ENCODE measurements at places on chromosomes 6 and 20.
A peak's percentile ranks its signal among the peaks of the same experiment; 100 is the strongest.

GRCh38 chr20:13930281-13930680 lies 60.1 kb downstream of the SEL1L2 start:
- DNase-seq = no peak

- no peak for DNase-seq
These were observed 2.2 kb downstream of the CCN2 start for GRCh38 chr6:131948692-131949619.

GRCh38 chr6:170561555-170561954 lies 7.4 kb downstream of the TBP start:
- DNase-seq = no peak

DNA sequence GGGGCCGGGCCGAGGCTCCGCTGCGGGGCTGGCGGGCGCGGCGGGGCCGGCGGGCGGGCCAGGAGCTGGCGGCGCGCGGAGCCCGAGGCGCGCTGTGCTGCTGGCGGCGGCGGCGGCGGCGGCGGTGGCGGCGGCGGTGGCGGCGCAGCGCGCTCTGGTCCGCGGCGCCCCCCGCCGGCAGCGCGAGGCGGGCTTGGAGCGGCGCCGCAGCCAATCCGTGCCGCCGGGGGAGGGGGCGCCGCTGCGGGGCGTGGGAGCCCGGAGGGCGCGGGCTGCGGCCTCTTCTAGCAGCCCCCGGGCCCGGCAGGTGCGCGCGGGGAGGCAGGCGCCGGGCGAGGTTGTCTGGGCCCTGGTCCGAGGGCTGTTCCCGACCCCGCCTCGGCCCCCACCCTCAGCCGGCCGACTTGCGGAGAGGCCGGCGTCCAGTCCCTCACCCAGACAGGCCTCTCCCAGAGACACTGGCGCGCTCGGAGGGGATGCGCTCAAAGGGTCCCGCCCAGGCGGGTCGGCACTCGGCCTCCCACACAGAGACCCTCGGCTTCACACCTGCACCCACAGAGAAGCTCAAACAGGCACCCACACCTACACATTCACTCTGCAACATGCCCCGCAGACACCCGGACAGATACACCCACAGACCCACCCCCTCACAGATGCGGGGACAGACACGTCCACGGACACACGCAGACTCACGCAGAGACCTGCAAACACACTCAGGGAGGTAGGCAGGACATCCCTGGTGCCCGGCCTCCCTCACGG lies at the start of gene RIMS4:
Gene RIMS4 (minus strand): TSS at position 156 of the 759 bp plus-strand sequence. CDS start 275 bp downstream, outside the sequence.
- no peak for DNase-seq

DNA sequence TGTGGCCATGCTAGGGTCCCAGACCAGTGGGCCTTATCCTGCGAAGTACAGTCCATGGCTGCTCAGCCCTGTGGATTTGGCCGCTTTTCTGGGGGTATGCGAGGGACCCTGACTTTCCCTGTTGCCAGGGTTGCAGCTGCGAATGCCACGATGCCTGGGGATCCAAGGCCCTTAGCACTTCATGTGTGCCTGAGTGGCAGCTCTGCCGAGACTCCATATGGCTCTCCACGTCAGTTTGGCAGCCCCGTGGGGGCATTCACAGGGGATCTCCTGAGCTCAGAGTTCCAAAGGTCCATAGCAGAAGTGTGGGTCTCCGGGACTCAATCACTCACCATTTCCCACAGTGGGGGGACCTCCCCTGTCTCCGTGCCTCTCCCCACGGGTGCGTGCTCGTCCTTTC lies 319.5 kb downstream of the DOK5 start:
- DNase-seq = no peak

DNA sequence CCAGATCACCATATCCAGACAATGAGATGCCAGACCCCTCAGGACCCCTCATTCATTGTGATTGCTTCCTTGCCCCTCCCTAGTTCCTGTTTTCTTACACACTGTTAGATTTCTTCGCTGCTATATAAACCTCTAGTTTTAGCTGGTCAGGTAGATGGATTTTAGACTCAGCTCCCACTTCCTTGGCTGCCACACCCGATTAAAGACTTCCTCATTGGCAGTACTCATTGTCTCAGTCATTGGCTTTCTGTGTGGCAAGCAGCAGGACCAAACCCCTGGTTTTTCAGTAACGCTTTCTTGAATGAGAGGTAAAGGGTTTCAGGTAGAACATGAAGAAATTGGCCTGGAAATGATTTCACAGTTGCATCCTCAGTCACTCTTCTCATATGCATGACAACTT lies 47.9 kb downstream of the QRSL1 start:
- no peak for DNase-seq

- no peak for DNase-seq
These were observed 181.0 kb upstream of the MYLIP start for GRCh38 chr6:15947923-15948322.

DNA sequence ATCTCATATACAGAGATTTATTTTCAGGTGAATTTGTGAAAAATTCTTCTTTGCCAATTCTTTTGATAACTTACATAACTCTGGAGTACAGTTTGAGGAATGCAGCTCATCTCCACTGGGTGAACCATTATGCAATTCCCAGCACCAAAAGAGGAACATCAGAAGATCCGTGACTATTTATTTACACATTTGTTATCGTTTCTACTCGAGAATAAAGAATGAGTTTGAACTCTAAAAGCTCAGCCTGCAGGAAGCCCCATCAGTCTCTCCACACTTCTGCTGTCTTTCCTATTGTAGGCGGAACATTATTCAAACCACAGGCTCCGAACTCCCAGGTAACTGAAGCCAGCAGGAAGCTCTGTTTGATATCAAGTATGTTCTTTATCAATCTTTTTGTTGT lies 95.9 kb upstream of the IFNGR1 start:
- DNase-seq = no peak

GRCh38 chr6:41191569-41191968 lies 9.4 kb downstream of the TREML2 start:
- DNase-seq = no peak

DNA sequence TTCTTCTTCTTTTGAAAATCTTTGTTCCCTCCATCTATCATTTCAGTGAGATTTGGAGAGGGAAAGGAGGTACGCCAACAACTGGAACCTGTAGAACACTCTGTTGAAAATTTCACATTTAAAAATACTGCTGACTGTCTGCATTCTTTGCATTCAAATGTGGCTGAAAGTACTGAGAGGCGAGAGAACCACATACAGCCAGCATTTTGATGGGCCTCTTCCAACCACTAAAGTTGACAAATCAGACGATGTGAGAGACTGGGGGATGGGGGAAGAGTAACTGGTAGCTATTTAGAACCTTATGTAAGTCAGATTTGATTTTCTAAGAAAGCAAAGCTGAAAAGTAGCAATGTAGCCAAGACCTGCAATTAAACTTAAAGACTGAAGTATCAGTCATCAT lies 77.5 kb downstream of the FKBP5 start:
- DNase-seq = no peak

- DNase-seq = no peak
These were observed at the start of gene VIP for GRCh38 chr6:152750694-152751093. Gene VIP, plus strand, starts transcription at chr6:152750797. Its CDS starts 1,381 bp downstream, at chr6:152752178.

DNA sequence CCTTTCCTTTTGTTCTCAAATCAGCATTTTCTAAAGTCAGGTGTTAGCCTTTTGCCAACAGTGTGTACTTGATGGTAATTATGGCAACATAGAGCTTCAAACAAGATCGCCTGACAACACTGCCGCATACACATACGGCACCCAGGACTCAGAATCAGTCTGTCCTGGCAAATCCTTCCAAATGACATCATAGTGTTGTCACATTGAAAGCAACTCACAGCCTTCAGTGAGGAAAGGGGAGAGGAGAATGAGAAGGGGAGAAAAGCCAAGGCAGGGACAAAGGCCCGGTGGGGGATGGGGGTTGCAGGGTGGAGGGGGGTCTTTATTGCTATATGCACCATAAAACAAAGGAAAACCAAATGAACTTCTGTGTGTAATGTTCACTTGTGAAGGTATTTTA lies 65.7 kb upstream of the PTGIS start:
- DNase-seq = no peak

GRCh38 chr20:34891166-34892062 lies 15.0 kb downstream of the ACSS2 start:
- no peak for DNase-seq

DNA sequence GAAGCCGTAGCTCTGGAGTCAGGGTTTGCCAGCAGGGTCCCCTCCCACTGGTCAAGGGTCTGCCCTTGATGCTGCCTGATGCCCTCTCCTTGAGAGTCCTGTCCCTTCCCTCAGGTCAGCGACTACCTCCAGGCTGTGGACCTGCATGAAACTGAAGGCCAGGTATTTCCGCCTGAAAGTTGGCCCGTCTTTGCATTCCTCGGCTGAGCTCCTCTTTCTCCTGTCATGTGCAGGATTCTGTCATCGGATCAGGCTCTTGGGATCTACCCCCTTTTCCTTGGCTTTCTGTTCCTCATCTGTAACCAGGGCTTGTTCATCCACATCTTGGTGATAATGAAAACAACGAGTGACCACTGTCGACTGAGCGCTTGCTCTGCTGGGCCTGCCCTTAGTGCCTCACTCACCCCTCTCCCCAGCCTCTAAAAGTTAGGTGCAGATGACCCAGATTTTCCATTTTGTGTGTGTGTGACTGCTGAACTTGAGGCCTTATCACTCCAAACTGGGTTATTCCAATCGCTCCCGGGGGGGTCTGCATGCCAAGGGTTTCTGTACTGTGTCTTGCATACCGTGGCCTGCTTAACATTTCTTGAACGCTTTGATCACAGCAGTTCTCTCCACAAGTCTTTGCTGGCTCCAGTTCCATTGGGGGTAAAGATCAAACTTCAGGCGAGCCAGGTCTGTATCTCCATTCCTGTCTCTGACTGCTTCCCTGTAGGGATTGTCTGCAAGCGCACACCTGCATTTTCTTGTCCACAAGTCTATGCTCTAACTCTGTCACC lies 81.6 kb downstream of the DTD1 start:
- no peak for DNase-seq

DNA sequence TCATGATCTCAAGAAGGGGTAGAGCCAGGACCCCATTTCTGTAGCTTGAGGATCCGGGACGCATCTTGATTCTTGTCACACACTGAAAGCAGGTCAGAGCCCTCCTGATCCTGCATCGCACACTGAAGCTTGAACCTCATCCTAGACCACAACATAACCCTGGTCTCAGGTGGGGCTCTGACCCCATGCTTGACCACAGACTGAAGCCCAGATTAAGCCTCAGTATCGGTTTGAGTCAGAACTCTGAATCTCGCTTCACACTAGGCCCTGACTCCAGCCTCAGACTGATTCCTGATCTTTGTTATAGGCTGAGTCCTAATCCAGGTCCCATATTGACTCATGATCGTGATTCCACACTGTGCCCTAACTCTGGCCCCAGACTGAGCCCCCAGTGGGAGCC lies 8.5 kb upstream of the RSPO4 start:
- no peak for DNase-seq

DNA sequence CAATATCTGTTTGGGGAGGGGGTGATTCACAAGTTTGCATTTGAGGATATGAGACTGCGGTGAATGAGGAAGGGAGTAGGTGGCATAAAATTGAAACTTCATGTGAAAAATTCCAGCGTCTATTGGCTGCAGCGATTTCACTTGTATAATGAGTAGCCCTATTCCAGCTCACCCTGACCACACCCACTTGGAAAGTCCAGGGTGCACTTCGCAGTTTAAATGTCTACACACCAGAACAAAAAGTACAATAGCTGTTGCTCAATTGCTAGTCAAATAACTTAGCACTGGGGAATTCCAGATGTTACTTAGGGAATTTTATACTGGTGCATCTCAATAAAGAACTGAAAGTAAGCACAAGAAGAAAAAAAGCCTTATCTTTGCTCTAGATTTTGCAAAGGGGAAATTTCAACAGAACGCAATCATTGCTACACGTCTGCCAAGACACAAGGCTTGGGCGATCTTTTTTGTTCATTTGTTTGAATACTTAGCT lies 6.3 kb downstream of the TNFAIP3 start:
- no peak for DNase-seq

DNA sequence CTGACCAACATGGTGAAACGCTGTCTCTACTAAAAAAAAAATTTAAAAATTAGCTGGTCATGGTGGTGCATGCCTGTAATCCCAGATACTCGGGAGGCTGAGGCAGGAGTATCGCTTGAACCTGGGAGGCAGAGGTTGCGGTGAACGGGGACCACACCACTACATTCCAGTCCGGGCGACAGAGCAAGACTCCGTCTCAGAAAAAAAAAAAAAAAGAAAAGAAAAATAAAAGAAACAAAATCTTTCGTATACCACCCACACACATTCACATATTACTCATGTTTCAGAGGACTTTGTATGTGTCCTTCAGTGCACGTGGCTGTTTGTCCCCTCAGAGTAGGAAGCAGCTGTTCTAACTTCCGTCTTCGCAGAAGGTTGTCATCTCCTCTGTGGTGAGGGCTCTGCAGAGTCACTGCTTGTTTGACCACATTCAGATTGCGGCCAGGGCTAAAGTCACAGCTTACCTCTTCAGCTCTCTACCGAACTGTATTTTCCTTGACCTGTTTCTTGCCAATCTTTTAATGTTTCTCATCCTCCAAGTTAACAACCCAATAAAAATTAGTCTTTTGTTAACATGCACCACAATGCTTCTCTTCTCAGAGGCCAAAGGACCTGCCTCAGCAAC lies 36.6 kb upstream of the HIVEP1 start:
- DNase-seq = no peak

DNA sequence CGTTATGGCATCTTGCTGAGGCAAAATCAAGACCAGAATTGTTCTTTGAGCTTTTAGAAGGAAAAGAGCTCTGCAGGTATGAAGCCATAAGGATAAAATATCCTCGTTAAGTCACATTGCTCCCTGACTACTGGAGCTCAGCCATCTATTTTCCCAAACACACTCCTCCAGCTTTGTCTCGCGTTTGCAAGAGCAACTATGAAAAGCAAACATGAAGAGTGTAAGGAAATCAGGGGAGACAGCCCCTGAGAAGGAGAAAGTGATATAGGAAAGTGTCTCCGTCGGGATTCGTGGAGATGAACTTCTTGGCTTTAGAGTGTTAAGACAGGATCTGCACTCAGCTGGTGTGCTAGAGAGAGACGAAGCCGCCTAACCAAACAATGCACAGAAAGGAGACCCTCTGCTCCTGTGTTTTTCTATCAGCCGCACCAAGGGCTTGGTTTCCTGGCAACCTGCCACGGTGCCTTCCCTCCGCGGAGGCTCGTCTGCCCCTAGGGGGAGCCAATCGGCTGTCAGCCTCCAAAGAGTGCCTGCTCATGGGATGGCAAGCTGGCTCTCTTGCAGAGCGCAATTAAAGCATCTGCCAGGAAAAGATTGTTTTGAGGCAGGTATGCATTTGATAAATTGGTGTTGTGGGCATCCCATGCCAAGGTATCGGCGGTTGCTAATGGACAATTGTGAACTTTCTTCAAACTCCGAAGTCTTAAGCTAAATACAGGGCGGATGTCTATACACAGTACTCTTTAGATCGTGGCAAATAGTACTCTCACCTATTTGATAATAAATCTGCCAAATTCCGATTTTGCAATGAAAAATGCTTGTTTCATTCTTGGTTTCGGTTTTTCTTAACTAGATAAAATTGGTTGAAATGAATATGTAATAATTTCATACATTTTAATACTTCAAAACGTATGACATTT lies 603.2 kb downstream of the RNF144B start:
- DNase-seq = peak; percentile 69

- no peak for DNase-seq
These were observed 84.9 kb upstream of the SCAF8 start for GRCh38 chr6:154648188-154648887.

DNA sequence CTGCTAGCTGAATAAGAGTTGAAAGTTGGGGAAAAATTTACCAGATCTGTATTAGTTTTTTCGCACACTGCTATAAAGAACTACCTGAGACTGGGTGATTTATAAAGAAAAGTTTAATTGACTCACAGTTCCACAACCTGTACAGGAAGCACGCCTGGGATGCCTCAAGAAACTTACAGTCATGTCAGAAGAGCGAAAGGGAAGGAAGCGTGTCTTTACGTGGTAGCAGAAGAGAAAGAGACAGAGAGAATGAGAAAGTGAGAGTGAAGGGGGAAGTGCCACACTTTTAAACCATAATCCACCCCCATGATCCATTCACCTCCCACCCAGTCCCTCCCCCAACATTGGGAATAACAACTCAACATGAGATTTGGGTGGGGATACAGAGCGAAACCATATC lies 79.6 kb downstream of the KHDC1L start:
- DNase-seq = no peak
